ENCODE measurements at places on chromosomes 2 and 18.

DNA sequence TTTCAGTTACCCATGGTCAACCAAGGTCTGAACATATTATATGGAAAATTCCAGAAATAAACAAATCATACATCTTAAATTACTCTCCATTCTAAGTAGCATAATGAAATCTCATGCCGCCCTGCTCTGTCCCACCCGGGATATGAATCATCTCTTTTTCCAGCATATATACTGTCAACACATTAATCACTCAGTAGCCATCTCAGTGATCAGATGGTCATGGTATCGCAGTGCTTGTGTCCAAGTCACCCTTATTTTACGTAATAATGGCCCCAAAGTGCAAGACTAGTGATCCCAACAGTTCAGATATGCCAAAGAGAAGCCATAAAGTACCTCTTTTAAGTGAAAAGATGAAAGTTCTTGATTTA is 43.8 kb downstream of the OSBPL6 start:
- no peaks in the 10 kb centered on the region for H3K4me1 ChIP-seq
- DNase-seq = no peak
- no peak overlapping the region for H3K27ac ChIP-seq
- H3K4me3 ChIP-seq = no peak overlapping the region
- peaks cover 2% of the 10 kb centered on the region for H3K36me3 ChIP-seq

DNA sequence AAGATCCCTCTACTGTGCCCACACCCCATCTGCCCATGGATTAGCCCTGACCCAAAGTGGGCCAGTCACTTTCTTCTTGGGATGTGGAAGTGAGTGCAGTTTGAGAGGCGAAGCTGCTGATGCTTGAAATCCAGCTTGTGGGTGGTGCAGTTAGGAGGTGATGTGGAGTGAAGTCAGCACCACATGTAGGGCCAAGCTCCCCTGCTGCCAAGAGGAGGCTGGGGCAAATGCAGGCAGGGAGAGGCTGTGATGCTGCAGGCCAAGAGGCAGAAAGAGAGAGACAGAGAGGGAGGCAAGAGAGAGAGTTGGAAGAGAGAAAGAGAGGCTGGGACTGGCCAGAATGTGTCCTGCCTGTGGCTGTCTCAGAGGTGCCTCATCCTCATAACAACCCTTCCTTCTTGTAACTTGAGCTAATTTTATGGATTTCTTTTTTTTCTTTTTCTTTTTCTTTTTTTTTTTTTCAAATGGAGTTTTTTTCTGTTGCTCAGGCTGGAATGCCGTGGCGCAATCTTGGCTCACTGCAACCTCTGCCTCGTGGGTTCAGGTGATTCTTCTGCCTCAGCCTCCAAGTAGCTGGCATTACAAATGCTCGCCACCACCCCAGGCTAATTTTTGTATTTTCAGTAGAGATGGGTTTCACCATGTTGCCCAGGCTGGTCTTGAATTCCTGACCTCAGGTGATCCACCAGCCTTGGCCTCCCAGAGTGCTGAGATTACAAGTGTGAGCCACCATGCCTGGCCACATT is 35.3 kb upstream of the CAB39 start:
- H3K27me3 ChIP-seq = no peaks in the 10 kb centered on the region
- no peak for DNase-seq
- H3K27ac ChIP-seq = no peak overlapping the region

DNA sequence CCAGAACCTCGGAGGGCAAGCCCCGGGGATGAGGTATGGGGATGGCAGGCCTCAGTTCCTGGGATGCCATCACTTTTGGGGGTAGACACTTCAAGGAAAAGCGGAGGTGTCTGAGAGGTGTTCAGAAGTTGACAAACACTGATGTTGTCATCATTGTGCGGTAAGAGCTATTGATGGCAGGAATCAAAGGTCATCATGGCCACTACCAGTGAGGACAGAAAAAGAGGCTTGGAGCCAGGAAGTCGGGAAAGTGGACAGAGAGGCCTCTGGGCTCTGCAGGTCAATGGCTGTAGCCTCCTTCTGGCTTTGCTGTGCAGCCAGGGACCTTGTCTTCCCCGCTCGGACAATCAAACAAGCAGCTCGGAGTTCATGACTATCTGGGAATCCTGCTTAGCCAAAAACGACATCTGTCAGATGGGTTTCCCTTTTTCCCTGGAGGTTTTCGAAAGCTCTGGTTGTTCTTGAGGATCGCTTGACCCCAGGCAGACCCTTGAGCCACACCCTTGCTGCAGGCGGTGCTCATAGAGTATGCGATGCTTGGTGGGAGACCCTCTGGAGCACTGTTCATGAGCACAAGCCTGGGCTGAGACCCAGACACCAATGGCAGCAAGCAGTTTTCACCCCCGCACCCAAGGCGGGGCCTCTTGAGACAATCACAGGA is 19.4 kb downstream of the ACKR3 start:
- no peaks in the 10 kb centered on the region for H3K36me3 ChIP-seq
- no peak for DNase-seq

DNA sequence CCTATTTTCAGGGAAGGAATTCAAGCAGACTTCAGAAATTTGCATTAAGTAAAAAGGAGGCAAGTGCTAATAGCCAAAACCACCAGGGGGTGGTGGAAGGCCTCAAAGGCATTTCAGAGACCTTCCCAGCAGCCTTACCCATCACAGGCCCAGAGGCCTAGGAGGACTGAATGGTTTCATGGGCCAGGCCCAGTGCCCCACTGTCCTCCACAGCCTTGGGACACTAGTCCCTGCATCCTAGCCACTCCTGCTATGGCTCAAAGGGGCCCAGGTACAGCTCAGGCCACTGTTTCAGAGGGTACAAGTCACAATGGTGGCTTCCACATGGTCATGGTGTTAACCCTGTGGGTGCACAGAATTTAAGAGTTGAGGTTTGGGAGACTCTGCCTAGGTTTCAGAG is 58.6 kb upstream of the CHAC2 start:
- H3K27me3 ChIP-seq = no peaks in the 10 kb centered on the region
- no peak overlapping the region for H3K27ac ChIP-seq
- no peak for DNase-seq
- H3K36me3 ChIP-seq = peaks cover 8% of the 10 kb centered on the region

DNA sequence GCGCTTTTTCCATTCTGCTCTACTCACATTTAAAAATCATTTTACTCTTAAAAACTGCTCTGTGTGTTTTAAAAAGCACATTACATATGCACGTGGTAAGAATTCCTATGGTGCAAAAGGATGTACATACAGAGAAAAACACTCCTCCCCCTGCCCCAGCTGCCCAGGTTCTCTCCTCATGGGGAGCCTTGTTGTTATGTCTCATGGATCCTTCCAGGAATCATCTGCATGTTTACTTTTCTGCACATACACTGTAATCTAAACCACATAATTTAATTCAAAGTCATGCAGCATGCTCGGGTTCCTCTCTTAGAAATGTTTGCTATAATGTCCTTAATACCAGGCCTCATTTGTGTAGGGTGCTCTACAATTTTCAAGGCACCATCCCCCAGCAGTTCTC is 243.3 kb downstream of the LOXHD1 start:
- no peak overlapping the region for H3K4me3 ChIP-seq
- no peaks in the 10 kb centered on the region for H3K4me1 ChIP-seq
- H3K27ac ChIP-seq = no peak overlapping the region
- no peak for DNase-seq
- H3K27me3 ChIP-seq = no peaks in the 10 kb centered on the region
